Psoas muscle (tissue), 8 donors: ENCODE measurements at places on chromosomes 4 and X. TPM values are rescaled to one million over a fixed set of nuclear protein-coding genes. Genes with fewer than 3 reads are reported as not detected.

GRCh38 chrX:155747520-155747919, 133.6 kb upstream of the VAMP7 start:
- DNase-seq = peak; percentile 46

GRCh38 chr4:176970853-176971252, 178.1 kb upstream of the VEGFC start:
- DNase-seq = no peak

- DNase-seq = no peak
These were observed 130.7 kb downstream of the NR3C2 start for GRCh38 chr4:148311526-148311925.

GRCh38 chr4:3518941-3519340, 13.3 kb downstream of the LRPAP1 start:
- peak; percentile 28 for DNase-seq

- DNase-seq = no peak
These were observed 23.4 kb downstream of the SMS start for GRCh38 chrX:21963731-21964405.

DNA sequence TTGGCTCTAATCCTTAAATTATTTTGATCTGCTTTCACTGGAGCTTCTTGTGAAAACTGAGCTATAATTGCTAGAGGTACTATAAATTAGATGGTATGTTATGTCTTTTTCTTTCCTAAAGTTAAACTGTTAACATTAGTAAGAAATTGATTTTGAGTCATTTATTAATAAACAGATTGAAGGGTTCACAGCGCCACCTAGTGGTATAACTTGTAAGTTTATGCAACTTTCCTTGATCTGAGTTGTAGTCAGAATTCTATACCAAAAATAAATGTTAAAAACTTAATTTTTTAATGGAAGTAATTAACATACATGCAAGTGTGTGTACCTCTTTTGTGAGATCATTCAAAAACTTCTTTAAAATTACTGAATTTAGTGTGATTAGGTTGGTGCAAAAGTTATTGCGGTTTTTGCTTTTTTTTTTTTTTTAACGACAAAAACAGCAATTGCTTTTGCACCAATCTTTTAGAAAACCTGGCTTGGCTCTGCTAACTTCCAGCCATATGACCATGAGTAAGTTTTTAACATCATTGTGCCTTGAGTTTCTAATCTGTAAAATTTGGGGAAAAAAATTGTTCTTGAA, 151.5 kb downstream of the CENPC start:
- no peak for DNase-seq

DNA sequence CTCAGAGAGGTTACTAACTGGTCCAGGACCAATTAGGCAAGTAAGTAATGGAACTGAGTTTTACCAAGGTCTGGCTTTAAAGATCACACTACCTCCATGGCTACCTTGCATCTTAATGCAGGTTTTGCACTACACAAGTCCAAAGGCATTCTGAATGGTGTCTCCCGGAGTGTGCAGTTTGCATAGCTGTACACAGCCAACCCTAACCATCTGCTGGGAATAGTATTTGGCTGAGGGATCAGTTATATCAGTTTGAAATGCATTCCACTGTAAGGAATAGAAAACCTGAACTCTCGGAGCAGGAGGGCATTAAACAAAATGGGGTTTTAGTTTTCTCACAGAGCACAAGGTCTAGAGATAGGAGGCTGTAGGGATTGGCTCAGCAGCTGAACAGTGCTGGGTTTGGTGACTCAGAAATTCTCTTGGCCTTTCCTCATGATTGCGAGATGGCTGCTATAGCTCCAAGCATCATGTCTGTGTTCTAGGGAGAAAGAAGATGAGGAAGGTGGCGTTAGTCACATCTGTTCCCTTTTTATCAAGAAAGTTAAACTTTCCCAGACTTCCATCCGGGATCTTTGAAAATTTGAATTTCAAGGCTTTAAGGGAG, 177.1 kb downstream of the NHS start:
- no peak for DNase-seq

DNA sequence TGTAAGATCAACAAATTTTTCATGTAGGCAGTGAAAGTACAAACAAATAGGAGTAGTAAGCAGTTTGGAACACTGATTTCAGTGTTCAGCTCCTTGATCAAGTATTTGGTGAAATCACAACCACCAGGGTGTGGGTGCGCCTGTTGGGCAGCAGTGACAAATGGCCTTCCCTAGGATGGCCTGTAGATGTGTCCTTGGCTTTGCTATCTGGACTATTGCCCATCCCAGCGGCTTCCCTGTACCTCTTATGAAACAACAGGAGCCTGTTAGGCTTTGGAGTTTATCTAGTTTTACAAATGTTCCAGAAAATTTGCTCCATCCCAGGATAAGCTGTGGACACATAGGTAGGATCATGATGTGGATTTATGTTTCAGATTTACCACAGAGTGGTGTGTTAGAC, 216.8 kb upstream of the FAT1 start:
- DNase-seq = no peak

DNA sequence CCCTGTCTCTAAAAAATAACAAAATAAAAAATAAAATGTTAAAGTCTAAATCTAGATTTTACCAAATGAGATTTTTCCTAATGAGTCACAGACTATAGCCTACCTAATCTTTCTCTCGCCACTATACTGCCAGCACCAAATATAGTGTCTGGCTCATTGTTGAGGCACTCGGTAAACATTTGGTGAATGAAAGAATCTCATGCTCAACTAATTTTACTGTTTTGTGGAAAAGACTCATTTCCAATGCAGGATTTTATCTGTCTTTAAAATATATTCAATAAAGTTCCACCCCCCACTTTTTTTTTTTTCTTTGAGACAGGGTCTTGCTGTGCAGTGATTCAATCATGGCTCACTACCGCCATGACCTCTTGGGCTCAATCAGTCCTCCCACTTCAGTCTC, 71.5 kb downstream of the PLS3 start:
- DNase-seq = no peak

GRCh38 chr4:70997036-70997435, 3.6 kb downstream of the DCK start:
- DNase-seq = no peak

DNA sequence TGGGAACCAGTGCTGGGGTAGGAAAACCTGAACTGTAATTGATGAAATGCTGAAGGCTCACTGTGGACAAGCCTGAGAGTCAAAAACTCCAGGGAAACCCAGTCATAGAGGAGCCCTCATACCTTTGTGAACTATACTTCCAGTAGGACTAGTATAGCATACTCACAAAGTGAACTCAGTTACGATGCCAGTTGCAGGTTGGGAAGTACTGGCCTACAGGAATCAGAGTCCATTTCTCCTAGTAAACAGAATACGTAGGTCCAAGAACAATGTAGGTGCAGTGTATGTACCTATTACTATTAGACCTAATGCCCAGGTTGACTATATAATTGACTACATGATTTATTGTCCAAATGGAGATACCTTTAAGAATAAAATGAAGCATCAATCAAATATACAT, 8.5 kb upstream of the ANKRD17 start:
- DNase-seq = no peak

DNA sequence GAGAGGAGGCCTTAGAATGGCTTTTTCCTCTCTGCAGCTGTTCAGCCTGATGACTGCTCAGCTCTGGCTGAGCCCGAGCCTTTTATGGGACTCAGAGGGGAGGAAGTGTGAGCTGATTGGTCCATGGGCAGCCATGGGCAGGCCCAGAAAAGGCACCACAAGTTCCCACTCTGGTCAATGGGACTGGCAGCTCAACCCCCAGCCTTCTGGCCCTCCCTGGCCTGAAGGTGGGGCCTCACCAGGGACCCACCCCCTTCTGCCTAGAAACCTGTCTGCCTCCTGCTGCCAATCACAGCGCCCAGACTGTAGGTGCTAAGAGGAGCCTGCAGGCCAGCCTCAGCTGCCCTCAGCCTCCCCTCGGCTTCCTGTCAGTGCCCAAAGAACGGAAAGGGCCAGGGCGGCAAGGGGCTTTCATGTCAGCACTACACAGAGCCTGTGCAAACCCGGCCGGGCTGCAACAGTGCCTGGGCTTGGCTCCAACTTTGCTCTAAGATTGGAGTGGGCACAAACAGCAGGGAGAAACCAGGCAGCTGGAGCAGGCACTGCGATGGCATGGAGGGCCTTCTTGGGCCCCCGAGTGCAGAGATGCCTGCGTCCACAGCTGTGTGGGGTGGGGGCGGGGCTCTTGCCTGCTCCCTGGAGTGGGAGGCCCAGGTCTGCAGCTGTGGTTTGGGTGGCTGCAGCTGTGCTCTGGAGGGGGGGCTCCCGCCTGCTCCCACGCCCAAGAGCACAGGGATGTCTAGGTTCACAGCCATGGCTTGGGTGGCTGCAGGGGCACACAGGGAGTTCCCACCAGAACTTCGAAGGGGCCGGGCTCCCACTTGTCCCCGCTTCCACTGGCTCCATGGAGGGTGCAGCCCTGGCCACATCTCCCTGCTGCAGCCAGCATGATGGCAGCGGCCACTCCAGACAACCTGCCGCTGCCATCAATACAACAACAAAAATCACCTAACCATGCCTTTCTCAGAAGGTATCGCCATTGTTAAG, 92.6 kb downstream of the NXF2 start:
- no peak for DNase-seq

DNA sequence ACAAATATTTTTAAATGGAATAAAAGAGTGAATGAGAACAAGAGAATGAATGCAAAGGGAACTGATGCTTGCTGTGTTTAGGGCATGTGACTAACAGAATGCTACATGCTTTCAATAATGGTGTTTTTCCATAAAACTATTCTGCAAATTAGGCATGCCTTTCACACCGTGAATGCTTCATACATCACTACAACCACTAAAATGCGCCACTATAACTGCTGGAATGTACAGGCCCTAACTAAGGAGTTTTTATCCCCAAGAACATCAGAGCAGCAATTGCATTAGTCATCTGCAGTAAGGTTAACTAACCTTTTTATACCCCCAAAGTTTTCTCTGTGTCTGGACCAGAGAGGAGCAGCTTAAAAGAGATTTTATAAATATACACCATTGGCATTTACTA, 190.4 kb downstream of the ARAP2 start:
- no peak for DNase-seq

DNA sequence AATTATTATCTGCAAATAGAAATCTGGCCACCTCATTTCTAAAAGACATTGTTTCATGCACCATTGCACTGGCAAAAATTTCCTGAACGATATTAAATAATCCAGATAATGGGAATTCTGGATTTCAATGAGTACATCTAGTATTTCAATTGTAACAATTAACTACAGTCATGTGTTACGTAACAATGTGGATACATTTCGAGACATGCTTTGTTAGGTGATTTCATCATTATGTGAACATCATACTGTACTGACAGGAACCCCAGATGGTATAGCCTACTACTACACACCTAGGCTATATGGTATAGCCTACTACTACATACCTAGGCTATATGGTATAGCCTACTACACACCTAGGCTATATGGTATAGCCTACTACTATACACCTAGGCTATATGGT, 14.8 kb downstream of the LAMTOR3 start:
- no peak for DNase-seq

- no peak for DNase-seq
These were observed 227.5 kb downstream of the PAPSS1 start for GRCh38 chr4:107492566-107492965.

DNA sequence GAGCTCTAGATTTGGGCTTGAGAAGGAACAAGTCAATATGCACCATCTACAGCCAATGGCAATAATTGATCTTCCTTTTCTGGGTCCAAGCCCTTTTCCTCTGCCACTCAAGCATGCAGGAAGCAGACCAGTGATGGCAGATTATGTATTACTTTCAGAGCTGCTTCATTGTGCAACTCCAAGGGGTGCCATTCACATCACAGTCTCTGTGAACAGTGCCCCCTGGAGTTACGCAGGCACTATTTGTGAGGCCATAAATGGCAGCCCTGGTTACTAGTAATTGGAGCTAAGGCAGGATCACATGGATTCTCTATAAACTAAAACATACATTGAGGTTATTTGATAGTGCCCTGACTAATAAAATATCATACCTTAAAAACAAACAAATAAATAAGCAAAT, 313.4 kb upstream of the SLC7A11 start:
- DNase-seq = no peak

- DNase-seq = peak; percentile 60
These were observed 22.6 kb downstream of the FGFRL1 start for GRCh38 chr4:1033840-1034551.

DNA sequence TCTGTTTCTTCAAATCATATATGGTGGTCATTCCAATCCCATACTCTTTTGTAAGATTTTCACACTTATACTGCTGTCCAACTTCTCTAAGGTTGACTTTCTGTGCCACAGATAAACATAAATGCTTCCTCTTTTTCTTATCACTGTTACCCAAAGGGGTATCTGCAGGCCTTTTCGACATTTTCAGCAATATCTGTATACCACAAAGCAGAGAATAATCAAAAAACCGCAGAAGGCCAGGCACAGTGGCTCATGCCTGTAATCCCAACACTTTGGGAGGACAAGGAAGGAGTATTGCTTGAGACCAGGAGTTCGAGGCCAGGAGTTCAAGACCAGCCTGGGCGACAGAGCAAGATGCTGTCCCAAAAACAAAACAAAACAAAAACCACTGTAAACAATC, 3.1 kb upstream of the RFC1 start:
- DNase-seq = no peak

GRCh38 chr4:185576314-185576961, 41.1 kb upstream of the PDLIM3 start:
- DNase-seq = no peak

DNA sequence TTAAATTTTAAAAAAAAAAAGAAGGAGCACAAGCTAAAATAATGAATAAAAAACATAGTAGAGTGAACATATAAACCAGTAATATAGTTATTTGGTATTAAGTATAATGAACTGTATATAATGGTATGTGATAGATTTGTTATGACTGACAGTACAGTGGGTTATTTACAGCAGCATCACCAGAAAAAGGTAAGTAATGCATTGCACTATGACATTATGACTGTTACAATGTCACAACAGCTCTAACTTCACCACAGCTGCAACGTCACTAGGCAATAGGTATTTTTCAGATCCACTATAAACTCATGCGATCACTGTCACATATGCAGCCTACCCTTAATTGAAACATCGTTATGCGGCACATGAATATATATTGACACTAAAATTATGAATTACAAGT, 72.5 kb downstream of the COX7B2 start:
- no peak for DNase-seq

GRCh38 chrX:40449396-40449795, 131.4 kb upstream of the ATP6AP2 start:
- DNase-seq = no peak

- no peak for DNase-seq
These were observed 75.4 kb downstream of the FBXW7 start for GRCh38 chr4:152460488-152460887.

Gene HSFX4
- not detected for total RNA-seq

Gene PAGE5
- total RNA-seq = not detected

Gene CDKL2
- total RNA-seq = not detected

Gene FAM236A
- total RNA-seq = not detected

Gene YY2
- 1.3 TPM for total RNA-seq

Gene SLC7A11
- total RNA-seq = 0.52 TPM

Gene C4orf50
- not detected for total RNA-seq

Gene CLIC2
- 6.2 TPM for total RNA-seq

Gene CPLX1
- 1.3 TPM for total RNA-seq

Gene VSIG1
- total RNA-seq = not detected
